ENCODE measurements at places on chromosomes 6 and 20.

GRCh38 chr6:119350952-119351372 lies 1.4 kb upstream of the MAN1A1 start:
- peak; percentile 54 for DNase-seq

- DNase-seq: no peak
These were observed 811.9 kb downstream of the TENT5A start for GRCh38 chr6:80940571-80940970.

- no peak for DNase-seq
These were observed 274.7 kb upstream of the ID4 start for GRCh38 chr6:19562468-19562867.

DNA sequence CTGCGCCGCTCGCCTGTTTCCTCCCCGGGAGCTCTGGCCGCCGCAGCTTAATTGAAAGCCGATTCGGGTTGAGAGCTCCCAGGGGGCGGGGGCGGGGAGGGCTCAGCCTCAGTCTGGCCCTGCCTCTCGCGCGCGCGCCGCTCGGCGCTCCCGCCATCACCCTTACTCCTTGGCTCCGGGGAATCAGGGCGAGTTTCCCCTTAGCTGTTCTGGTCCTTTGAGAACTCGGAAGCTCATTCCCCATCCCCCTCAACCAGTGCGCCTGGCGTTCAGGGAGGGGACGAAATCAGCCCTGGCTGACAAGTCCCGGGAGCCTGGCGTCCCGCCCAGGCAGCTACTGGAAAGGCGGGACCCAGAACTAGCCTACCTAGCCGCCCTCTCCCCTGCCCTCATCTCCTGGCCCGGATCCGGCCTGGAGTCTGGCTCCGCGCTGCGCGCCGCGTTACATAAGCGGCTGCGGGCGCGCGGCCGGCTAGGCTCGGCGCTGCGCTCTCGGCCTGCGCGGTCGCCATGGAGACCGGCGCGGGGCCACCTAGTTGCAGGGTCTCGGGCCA lies 2.8 kb downstream of the SLC12A5 start:
- DNase-seq: no peak

- DNase-seq: no peak
These were observed 547.2 kb downstream of the CD83 start for GRCh38 chr6:14664621-14665315.

DNA sequence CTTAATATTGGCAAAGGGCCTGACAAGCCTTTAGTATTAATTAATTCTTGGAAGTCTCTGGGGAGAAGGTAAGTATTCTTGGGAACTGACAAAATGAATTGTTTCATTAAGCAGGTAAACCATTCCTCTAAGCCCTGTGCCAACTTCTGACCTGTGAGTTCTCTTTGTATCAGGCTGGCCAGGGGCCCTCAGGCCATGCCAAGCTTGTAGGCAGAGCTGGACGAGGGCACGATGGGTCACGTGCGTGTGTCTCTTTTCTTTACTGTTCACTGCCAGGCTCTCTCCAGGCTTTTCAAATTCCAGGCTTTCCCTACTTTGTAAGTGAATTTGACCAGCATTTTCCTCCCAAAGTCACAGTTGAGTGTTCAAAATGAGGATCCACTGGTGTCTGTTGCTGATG lies 112.4 kb downstream of the NRN1 start:
- no peak for DNase-seq

DNA sequence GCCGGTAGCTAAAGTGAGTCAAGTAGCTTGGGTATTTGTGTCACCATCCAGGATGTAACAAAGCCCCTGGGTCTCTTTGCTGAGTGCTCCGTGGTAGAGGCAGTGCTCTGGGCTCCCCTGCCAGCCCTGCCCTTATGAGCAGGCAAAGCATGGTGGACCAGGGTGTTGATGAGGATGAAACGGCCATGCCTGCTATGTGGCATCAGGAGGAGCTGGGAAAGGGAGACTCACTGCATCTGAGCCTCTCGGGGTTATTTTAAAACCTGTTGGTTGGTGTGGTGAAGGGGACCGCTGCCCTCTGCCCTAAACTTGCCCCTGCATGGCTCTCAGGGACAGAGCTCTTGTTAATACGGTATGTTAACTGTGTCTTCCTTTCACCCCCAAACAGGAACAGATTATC lies 143.1 kb downstream of the DTNBP1 start:
- no peak for DNase-seq

- no peak for DNase-seq
These were observed 158.9 kb downstream of the TBXT start for GRCh38 chr6:166008441-166009369.

GRCh38 chr6:66307490-66307889 lies 600.5 kb upstream of the EYS start:
- DNase-seq: no peak

DNA sequence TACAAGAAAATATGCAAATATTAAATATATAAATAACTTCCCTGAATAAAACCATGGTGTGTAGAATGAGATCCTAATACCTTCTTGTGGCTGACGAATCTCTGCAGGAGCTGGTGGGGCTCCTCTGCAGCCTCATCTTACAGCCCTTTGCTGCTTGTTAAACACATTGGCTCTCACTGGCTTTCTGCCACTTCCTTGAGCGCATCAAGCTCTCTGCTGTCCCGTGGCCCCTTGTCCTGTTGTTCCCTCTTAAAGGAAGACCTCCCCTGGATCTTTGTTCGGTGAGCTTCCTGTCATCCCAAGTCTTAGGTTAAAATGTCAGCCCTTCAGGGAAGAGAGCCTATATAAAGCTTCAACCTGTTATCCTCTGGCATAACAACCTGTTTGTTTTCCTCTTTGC lies 519.6 kb downstream of the DOK5 start:
- no peak for DNase-seq

- no peak for DNase-seq
These were observed 47.9 kb downstream of the YTHDF1 start for GRCh38 chr20:63167918-63168520.

GRCh38 chr6:15184441-15184861 lies 61.4 kb upstream of the JARID2 start:
- DNase-seq: no peak

DNA sequence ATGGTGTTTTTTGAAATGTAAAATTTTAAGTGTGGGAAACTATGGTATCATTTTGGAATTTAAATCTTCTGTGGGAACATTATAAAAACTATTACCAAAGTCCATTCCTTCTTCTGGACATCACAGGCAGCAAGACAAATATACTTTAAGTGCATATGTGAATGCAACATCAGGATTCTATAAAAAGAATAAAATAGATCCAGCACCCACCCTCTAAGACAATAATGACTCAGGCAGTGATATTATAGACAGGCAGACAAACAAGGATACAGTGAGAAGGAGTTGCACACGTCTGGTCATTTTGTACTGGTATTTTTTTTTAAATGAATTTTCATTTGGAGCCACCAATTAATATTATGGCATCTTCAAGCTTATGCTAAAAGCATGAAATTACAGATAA lies 21.1 kb upstream of the NEDD9 start:
- DNase-seq: no peak

DNA sequence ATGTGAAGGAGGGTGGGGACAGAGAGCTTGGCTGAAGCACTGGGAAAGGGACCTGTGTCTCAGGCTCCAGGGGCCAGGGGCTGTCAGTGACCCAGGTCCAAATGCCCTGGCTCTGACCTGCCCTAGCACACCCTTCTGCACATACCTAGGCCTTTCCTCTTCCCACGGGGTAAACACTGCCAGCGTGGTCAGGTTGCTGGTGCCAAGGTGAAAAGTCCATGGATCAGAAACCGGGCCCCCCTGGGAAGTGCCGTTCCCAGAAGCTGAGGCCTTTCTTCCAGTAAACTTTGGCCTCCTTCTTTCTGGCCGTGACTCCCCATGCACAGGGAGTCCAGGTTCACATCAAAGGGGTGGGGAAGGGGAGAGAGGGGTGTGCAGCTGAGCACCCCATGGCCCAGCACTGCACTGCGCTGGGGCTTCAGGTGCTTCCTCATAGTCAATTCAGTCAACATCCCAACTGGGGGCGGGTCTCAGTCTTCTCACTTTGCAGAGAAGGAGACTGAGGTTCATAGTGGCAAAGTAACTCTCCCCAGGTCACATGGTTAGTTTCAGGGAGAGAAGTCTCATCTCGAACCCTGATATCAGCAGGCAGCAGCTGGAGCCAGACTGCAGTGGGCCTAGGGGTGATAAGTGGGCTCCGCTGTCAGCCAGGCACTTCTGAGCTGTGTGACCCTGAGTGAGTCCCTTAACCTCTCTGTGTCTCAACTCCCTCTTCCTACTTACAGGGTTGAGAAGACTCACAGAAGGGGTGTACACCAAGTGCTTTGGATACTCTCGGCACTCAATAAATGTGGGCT lies 17.0 kb downstream of the PCK1 start:
- no peak for DNase-seq

DNA sequence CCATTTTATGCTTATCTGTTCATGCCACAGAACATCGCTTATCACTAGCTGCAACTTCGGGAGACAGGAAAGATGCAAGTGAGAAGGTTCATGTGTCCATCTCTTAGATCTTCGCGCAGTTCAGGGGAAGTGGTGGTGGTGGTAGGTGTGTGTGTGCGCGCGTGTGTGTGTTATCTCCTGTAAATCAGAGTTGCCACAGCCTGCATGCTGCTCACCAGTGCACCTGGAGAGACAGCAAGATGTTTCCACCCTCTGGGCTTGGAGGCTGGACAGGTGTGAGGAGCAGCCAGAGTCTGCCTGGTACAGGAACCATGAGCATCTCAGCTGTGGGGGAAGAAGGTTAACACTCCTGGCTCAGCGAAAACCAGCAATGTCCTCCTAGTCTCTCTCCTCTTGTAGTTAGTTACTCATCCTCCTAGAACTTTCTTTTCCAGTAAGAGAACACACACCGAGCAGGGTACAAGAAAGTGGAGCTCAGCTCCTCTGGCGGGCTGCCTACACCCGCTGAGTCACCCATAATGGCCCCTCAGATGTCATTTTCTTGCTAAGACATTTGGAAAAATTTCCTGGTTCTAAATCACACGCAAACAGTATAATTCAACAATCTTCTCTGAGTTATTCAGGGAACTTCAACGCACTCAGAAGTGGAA lies 5.1 kb upstream of the TUBB1 start:
- DNase-seq: no peak

Data from renal cortical epithelial cell (primary cell).